NCI-H69 (cell line): ENCODE measurements at places on chromosomes 4 and X.

DNA sequence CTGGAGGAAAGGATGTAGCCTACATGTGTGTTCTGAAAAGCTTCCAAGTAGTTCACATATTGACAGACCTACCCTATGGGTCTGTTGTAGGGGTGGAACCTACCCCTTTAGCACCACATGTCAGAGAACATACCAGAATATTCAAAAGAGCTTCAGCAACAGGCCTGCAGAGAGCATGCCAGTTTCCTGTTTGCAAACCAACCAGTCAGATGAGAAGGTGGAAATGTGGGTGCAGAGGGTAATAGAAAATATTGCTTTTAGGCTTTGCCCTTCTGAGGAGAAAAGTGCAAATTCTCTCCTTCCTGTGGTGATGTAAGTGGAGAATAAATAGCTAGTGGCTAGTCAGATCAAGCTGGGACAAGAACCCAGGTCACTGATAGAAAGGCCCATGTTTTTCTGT is 16.4 kb downstream of the INTS6L start:
- no peak for DNase-seq

DNA sequence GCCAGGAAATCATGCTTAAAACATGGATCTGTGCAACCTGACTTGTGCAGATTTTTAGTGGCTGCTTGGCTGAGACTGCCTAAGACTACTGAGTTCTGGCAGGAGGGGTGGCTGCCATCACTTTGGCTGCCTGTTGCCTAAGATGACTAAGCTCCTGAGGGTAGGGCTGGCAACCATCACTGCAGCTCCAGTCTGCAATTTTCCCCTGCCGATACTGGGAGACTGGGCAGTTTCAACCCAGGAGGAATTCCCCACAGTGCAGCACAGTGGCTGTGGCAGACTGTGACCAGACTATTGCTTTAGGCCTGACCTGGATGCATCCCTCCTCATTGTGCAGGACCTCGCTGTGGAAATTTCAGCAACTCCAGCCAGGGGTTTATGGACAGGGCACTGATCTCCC is 544.9 kb downstream of the ANKRD50 start:
- DNase-seq: no peak

GRCh38 chr4:83885256-83886182 is 349.6 kb downstream of the GPAT3 start:
- no peak for DNase-seq

- DNase-seq: peak; percentile 8
Observed at GRCh38 chr4:181272422-181272821, 970.8 kb upstream of the TENM3 start.

GRCh38 chr4:174281182-174281737 is 2.2 kb downstream of the FBXO8 start:
- peak; percentile 21 for DNase-seq

DNA sequence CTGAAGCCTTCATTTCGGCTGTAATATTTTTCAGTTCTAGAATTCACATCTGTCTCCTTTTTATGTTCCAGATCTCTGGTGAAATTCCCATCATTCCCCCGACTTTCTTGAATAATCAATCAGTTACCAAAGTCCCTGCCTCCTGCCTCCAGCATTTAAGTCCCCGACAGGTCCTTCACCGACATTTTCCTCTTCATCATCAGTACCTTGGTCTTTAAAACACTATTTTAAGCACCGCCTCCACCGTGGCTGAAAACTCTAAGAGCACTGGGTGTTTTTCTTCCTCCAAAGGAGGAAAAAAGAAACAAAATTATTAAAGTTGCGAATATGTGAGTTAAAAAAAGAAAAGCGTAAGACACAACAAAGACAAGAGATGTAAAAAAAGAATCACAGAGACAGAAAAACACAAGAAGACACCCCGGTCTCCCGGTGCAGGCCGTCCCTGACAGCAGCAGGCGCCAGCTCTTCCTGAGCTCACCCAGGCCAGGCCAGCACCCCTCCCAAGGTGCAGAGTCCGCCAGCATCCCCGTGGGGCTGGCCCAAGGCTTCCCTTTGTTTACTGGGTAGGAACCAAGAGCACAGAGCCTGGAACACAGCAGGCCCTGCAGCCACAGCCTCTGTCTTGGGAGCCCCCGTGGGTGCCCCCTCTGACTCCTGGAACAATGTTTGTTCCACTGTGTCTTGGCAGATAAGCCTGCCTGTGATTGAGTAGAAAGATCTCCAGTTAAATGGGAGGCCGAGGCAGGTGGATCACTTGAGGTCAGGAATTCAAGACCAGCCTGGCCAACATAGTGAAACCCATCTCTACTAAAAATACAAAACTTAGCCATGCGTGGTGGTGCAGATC is 49.3 kb upstream of the CPLX1 start:
- DNase-seq: no peak

- DNase-seq: no peak
Observed at GRCh38 chr4:34854451-34854850, 1389.9 kb downstream of the ARAP2 start.

DNA sequence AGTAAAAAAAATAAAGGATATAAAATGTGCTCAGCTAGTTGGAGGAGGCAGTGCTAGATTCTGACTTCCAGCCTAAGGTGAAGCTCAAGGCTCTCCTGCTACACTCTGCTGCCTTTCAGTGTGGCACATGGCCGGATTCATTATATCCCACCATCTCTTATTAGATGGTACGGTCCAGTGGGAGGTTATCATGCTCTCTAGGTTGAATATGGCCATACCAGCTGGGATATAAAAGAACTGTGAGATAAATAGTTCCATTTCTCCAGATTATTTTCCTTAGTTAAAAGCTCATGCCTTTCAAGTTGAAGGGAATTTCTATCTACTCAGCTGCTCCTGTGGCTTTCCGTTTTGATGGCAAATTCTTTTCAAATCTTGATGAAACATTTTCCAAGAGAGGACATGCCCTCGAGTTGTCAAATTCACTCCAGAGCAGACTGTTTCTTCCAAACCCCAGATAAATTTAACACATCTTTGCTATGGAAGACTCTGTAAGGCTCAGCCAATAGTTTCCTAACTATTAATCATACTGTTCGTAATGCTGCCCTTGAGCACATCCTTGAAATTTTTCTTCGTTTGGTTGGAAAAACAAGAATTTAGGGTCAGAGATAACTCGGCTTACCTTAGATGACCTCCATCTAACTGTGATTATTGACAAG is 2.2 kb upstream of the MGARP start:
- DNase-seq: no peak

GRCh38 chr4:84501721-84502267 is 2.7 kb upstream of the NKX6-1 start:
- no peak for DNase-seq

DNA sequence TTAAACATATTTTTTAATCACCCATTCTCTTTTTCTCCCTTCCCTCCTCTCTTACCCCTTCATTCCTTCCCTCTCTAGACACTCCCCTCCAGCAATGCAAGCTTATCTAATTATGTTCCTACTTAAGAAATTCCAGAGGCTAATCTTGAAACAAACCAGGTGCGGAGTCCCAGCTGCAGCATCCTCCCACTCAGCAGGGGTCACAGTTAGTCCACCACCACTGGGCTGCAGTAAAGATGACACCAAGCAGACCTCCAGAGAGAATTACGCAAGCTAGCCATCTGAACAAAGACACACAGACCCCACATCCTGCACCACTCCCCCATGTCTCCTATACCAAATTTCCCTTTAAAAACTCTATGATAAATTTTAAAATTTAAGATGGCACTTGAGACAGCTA is 13.9 kb upstream of the SEC24B start:
- DNase-seq: peak; percentile 6

- no peak for DNase-seq
Observed at GRCh38 chrX:147914591-147914990, 2.9 kb downstream of the FMR1 start.

GRCh38 chr4:40583850-40584439 is 45.7 kb downstream of the RBM47 start:
- DNase-seq: no peak

- DNase-seq: no peak
Observed at GRCh38 chrX:63275127-63275526, 76.0 kb downstream of the SPIN4 start.

DNA sequence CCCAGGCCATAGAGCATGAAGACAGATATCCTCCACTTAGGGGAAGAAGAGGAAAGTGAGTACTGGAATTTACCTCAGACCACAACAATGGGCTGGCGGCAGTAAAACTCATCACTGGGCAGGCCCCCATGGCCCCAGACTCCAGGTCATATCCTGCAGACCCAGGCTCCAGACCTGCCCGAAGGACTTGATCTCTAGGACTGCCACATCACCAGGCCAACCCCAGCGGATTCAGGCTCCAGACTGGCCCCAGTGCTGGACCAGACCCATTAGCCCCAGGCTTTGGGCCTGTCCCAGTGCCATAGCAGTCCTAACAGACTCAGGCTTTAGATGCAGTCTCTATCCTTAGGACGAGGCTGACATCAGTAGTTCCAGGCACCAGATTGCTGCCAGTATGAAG is 190.6 kb downstream of the DLG3 start:
- DNase-seq: no peak

- no peak for DNase-seq
Observed at GRCh38 chr4:126954537-126955291, 678.0 kb upstream of the INTU start.

DNA sequence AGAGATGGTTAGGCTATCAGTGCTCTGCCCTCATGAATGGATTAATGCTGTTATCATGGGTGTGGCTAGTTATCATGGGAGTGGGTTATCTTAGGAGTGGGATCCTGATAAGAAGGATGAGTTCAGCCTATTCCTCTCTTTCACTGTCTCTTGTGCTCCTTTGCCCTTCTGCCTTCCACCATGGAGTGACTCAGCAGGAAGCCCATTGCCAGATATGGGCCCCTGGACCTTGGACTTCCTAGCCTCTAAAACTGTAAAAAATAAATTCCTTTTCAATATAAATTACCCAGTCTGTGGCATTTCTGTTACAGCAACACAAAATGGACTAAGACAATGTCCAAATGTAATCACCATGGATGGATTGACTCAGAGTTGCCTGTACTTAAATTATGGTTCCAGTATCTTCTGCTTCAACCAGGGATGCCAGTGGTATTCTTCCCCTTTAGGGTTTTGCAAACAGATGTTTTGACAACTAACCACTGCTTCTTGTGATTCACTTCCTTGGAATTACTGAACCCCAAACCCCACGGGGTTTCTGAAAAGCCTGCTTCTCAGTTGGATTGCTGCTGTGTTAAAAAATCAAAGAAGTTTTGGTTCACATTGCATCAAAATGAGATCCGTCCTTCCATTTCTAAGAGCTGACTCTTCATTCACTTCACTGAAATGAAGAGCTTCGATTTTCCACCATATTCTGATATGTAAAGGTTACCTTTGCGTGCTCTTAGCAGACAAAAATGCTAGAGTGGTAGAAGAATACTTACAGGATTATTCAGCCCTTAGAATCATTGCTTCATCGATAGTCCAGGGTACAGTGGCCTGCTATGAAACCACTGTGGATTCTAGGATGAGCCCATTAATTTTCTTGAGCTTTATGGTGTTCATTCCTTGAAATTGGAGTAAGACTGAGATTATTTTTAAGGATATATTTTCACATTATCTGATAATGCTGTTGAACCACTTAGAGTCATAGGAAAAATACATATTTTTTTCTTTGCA is 107.7 kb downstream of the FRMPD4 start:
- no peak for DNase-seq

- DNase-seq: no peak
Observed at GRCh38 chr4:172983014-172983413, 185.6 kb upstream of the GALNT7 start.

GRCh38 chr4:119632216-119632615 is 3.6 kb upstream of the PDE5A start:
- DNase-seq: no peak

GRCh38 chr4:164204434-164204833 is 549.5 kb upstream of the SMIM31 start:
- no peak for DNase-seq

DNA sequence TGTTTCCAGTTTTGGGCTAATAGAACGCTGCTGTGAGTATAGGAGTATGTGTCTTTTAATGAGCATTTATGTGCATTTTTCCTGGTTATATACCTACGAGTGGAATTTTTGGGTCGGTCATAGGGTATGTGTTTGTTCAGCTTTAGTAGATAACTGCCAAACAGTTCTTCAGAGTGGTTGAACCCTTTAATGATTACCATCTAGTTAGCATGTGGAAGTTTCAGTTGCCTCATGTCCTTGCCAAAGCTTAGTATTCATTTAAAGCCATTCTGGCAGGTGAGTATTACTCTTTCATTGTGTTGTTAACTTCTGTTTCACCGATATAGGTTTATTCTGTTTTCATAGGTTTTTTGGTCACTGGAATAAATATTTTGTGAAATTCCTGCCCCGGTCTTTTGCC is 229.1 kb downstream of the ARHGAP10 start:
- DNase-seq: no peak

GRCh38 chrX:39442332-39442731 is 641.1 kb downstream of the MID1IP1 start:
- DNase-seq: no peak

GRCh38 chr4:184268584-184269160 is 51.0 kb upstream of the ENPP6 start:
- no peak for DNase-seq

DNA sequence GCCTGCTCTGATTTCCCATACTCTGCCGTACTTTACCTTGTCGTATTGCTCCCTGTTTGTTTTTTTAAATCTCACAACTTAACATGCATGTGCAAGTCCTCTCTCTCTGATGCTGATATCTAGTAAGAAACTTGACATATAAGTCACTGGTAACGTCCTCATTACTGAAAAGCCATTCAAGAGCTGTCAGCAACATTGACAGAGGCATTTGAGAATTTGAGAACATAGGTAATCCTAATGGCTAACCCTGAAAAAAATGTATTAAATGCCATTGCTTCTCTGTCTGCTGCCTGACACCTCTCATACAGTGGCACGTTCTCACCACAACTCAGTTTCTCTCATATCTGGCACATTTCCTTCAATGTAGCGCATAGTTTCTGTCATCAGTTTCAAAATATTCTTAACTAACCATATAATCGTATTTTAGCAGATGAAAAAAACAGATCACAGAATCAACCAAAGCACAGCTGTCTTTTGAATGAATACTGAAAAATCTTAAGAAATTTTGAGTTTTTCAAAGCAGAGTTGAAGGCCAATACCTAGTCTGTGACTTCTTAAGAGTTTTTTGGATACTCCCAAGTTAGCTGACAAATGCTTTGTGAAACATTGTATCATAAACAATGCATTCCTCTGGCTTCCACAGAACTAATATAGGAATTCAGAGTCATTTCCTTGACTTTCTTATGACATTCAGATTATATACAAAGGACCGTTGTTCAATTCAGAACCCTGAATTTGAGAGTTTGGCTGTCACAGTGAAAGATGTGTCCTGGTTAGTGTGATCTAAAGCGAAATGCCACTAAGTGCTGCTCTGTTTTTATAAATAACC is 996.4 kb downstream of the C4orf33 start:
- no peak for DNase-seq

GRCh38 chrX:96425200-96425599 is 259.4 kb upstream of the DIAPH2 start:
- DNase-seq: no peak
